ENCODE measurements at places on chromosomes 7 and 10.

GRCh38 chr7:134699899-134700298 lies 53.2 kb downstream of the BPGM start:
- no peak for DNase-seq

GRCh38 chr10:78516236-78516635 lies 482.6 kb downstream of the RPS24 start:
- DNase-seq = no peak

- DNase-seq = no peak
These were observed 66.4 kb downstream of the EXOC6 start for GRCh38 chr10:92914478-92915325.

GRCh38 chr7:73341877-73342276 lies 13.9 kb downstream of the FKBP6 start:
- no peak for DNase-seq

DNA sequence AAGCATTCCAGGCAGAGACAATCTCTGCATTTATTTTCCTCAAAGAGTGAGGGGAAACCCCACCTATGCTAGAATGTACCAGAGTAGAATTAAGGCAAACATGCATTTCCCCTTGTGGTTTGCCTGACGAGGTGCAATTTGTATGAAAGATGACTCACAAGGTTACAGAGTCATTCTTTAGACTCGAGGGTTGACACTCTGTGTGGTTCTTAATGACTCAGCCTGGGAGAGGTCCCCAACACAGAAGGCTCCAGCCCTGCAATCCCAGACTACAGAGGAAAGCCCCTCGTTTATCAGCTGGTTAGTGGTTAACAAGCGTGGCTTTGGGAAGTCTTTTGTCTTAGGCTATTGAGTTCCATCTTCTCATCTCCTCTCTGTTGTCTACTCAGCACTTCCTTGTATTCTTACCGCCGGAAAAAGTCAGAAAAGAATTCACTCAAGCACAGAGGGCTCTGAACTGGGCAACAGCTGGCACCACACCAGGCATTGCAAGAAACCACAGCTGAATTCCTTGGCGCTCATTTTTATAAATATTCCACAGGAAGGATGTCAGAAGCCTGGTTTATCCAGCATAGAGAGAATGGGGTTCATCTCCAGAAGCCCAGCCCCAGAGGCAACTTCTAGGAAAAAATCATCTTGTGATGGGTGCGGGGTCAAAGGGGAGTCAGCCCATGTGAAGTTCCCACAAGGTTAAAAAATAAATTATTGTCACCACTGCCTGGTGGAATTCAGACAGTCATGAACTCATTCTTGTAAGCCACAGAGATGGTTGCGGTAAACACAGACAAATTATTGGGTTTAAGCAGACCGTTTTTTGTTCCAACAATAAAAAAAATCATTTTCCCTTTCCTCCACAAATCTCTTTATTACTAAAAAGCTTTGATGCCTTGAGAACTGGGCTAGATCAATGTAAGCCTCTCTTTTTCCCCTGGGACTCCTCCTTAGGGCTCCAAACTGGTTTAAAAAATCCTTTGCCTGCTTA lies 24.5 kb upstream of the SVIL start:
- DNase-seq = no peak

DNA sequence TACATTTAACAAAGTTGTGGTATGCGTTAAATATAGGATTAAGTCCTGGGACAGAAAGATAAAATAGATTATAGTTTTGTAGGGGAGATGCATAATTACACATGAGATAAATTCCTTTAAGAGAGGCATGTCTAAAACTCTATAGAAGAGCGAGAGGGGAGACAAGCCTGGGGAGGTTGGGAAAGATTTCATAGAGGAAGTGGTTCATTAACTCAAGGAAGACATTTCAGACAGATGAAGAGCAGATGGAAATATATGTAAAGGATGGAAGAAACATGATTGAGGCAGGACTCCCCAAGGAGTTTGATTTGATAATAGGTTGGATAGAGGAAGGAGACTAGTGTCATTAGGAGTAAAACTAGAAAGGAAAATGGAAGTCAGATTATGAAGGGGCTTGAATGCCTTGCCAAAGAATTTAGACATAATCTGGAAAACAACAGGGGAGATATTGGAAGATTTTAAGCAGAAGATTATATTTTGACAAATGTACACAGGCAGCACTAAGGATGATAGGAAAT lies 96.1 kb downstream of the PHTF2 start:
- no peak for DNase-seq

- DNase-seq = no peak
These were observed 171.9 kb downstream of the PRKG1 start for GRCh38 chr10:51246156-51246555.

- no peak for DNase-seq
These were observed 37.6 kb upstream of the COL1A2 start for GRCh38 chr7:94357076-94357475.

GRCh38 chr7:54985426-54986330 lies 33.1 kb upstream of the EGFR start:
- no peak for DNase-seq

DNA sequence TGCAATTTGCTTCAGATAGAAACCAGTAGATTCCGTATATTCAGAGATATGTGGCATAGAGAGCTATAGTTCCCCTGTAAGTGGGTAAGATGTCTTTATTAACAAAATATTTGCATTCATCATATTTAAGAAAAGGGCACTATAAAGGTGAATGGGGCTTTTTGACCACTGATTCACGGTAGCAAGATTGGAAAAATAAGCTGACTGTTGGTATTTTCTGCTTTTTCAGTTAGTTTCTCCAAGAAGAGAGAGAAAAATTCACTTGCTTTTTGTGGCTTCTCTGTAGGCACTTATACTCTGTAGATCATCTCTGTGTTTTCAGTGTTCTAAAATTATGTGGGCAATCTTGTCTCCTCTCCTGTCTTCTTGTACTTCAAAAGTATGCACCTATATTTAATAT lies 245.1 kb downstream of the TWIST1 start:
- no peak for DNase-seq

GRCh38 chr7:84049071-84049836 lies 145.3 kb downstream of the SEMA3A start:
- no peak for DNase-seq

GRCh38 chr7:117069379-117069778 lies 116.1 kb downstream of the ST7 start:
- no peak for DNase-seq

GRCh38 chr10:67306588-67307205 lies 380.9 kb downstream of the LRRTM3 start:
- DNase-seq = no peak

GRCh38 chr10:110647136-110647430 lies 2.9 kb downstream of the RBM20 start:
- no peak for DNase-seq

- DNase-seq = no peak
These were observed 35.1 kb upstream of the ZNF273 start for GRCh38 chr7:64867863-64868440.

DNA sequence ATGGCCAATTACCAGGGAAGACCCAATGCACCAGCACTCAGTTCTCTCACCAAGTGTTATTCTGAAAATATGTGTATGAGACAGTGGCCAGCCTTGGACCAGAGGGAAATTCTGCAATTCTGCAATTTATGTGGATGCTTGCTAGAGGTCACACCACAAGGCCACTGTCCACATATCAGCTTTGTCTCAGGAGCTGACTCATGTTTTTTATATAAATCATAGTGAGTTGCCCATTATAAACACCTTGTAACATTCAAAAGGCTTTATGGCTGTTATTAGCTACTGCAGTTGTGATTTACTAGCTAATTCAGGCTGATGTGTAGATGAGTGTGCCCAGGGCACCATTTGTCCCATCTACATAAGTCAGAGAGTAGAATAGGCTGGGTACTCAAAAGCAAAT lies 649.0 kb downstream of the LRMDA start:
- no peak for DNase-seq

Data from NCI-H2081 treated with DMSO at 0.1 percent for 48 hours (cell line).